ENCODE measurements at places on chromosomes 5 and 9. TPM values are rescaled to one million over a fixed set of nuclear protein-coding genes. Genes with fewer than 3 reads are reported as not detected.

TICAM2 gene
- total RNA-seq, result 2.5 TPM

XPA gene
- total RNA-seq, result 9.0 TPM

PCDHB5 gene
- total RNA-seq, result 4.3 TPM

SYNPO gene
- 689 TPM for total RNA-seq

IL17B gene
- not detected for total RNA-seq

STPG3 gene
- 0.32 TPM for total RNA-seq

SEC24A gene
- 13.7 TPM for total RNA-seq

Measured in heart right ventricle (tissue), 16 donors.